ENCODE measurements at places on chromosomes 2 and 18.

DNA sequence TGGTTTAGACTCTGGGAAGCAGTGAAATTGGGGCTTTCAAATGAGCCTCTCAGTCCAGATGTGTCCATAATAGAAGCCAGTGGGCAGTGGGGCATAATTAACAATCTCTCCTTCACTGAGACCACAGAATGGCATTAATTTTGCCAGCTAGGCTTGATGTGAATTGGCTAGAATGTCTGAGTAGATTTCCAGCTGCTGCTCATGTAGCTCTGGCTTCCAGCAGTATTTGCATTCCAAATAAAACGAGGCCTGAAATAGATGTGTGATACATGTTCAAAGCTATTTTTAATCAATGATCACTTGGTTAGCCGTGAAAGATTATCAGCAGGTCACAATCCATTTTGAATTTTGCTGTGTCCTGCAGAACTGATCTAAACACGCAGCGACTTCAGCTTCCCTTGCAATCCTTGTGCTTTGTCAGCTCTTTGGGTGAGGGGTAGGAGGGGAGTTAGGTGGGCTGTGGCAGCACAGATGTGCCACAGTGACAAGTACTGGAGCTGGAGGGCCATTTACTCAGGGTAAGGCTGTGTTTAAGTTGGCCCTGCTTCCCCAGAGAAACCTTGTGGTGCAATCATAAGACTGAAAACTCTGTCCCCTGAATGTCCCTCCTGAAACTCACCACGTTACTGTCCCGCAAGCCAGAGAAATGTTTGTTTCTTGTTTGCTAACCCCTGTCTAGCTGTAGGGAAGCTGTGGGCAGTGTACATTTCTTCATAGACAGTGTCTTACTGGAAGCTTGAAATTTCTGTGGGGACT is 56.9 kb upstream of the TMEM178A start:
- DNase-seq: no peak

- no peak for DNase-seq
These were observed 1.8 kb downstream of the NOSTRIN start for GRCh38 chr2:168804214-168804613.

DNA sequence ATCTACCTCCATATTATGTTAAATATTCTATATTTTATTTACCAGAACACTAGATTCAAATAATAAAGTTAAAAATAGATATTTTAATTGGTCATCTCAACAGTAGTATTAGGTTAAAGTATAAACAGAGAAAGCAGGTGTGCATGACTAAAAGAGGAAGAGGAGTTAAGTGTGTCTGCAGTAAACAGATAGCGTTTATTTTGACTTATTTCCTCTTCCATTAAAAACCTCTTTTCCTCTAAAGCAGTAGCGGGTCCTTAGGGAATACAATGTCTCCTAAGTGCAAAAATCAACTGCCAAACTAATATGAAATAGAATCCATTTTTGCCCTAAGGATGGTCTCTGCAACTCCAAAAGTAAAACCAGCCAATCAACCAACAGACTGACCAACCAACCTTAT is 27.7 kb downstream of the EIF2AK3 start:
- no peak for DNase-seq

- DNase-seq: no peak
These were observed 483.9 kb upstream of the ZNF804A start for GRCh38 chr2:184114439-184114838.

DNA sequence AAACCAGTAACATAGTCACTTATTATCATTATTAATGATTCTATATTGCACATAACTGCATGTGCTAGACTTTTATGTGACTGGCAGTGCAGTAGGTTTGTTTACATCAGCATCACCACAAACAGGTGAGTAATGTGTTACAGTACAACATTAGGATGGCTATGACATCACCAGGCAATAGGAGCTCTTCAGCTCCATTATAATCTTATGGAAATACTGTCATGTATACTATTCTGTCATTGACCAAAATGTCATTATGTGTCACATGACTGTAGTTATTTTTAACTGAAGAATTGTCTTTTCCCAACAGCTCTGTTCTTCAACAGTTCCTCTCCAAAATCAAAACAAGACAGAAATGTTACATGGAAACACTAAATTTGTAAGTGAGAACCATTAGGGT is 96.3 kb downstream of the C18orf54 start:
- no peak for DNase-seq

- peak; percentile 31 for DNase-seq
These were observed 1490.2 kb upstream of the SLC39A10 start for GRCh38 chr2:194166818-194167217.

- no peak for DNase-seq
These were observed 3.7 kb upstream of the ZNF638 start for GRCh38 chr2:71327916-71328315.

GRCh38 chr2:75375646-75376582 is 176.6 kb upstream of the TACR1 start:
- DNase-seq: peak; percentile 25

GRCh38 chr2:39228413-39229209 is 15.2 kb downstream of the CDKL4 start:
- DNase-seq: no peak

GRCh38 chr18:58860747-58861231 is 3.9 kb upstream of the ZNF532 start:
- DNase-seq: no peak

- no peak for DNase-seq
These were observed 22.7 kb downstream of the KCNF1 start for GRCh38 chr2:10934308-10934978.

DNA sequence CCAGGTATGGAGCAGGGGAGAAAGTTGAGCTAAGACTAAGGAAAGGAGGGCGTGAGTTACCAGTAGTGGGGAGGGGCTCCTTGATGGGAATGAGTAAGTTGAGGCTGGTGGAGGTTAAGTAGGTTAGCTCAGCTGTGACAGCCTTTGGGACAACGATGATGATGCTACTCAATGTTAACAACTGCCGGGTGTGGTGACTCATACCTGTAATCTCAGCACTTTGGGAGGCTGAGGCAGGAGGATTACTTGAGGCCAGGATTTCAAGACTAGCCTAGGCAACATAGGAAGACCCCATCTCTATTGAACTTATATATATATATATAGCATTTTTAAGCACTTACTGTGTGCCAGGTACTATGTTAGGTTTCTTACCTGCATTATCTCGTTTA is 48.4 kb downstream of the HK2 start:
- no peak for DNase-seq
